ENCODE measurements at places on chromosomes 6 and 20.

GRCh38 chr6:33206027-33206863, 1.8 kb downstream of the HSD17B8 start:
- no peak for DNase-seq

DNA sequence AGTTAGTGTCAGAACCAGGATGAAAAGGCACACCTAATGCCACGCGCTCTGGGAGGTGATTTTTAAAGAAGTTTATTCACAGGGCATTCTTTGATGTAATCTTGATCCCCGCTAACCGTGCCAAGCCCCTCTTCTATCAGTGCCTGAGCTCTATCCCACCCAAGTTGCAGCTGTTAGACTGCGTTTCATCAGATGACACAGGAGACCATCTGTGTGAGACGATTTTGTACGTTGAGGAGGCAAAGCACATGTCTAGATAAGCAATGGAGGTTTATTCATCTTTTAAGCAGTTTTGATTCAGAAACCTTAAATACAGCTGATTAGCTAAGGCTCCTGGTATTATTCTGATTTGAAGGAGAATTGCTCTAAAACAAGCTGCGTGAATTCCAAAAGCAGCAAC, 18.6 kb downstream of the RNASET2 start:
- DNase-seq, result no peak

DNA sequence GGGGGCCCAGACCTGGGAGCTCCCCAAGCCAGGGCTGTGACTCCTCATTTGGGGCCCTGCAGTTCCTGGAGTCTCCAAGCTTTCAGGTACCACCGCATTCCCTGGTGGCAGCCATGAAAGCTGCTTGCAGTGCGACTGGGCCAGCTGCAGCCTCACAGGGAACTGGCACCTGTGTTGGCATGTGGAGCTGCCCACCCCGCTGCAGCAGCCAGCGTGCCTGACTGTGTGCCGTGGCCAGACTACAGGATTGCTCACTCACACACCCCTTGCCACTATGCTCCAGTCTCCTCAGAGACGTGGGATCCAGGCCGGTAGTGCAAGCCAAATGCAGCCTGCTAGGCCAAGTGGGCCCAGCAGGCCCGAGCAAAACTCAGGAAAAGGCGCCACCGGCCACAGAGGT, 450.7 kb downstream of the COL12A1 start:
- no peak for DNase-seq

- no peak for DNase-seq
Measured at GRCh38 chr20:24405810-24406209, 63.6 kb upstream of the SYNDIG1 start.

- DNase-seq, result no peak
Measured at GRCh38 chr20:37394543-37395409, 48.8 kb downstream of the SRC start.

DNA sequence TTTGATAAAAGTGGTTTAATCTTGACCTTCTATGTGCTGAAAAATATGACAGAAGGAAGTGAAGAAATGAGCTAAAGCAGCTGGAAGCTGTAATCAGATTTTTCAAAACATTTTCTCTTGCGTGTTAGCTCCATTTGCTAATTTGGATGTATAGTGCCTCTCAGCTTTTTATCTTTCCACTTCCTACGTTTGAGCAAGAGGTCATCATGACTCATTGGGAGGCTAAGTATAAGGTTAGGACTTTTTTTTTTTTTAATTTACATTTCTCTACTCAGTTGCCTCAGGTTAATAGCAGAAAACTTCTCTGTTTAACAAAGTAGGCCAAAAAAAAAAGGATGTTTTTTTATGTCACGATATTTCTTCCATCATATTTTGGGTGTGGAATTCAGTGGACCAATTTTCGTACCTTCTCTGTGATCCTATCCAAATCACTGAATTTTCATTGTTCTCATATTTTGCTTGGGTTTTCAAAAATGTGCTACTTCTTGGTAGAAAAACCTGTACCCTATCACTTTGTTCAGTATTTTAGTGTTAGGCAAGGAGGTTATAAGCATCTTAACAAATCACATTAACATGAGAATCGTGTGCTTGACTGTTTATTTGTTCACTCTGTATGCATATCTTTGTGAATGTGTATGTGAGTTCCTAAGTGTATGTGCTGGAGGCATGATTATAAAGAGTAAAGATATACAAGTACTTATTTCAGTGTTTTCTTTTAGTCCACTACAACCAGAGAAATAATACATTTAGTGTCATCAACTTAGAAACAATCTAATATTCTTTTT, 1028.3 kb upstream of the EYS start:
- no peak for DNase-seq

- no peak for DNase-seq
Measured at GRCh38 chr6:7727946-7728854, 2.3 kb downstream of the BMP6 start.

DNA sequence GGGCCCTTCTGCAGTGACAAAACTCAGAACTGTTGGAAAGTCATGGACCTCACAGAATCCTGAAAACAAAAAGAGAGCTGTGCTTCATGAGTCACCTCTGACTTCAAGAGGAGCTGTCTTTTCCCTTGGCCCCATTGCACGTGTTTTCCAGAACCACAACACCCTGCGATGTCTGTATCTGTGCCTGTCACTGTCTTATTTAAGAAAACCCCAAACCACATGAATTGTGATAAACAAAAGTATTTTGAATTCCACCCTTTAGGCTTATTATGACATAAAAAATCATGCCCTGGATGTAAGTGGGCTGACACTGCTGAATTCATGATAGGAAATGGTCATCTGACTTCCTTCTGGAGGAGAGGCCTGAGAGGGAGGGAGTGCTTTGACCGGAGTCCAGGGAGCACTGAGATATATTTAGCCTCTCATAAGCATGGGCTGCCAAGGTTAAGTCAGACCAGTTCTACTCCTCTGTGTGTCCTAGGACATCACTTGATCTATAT, 96.4 kb upstream of the DUSP22 start:
- DNase-seq, result no peak

GRCh38 chr6:168025831-168026710, 28.6 kb downstream of the KIF25 start:
- no peak for DNase-seq

DNA sequence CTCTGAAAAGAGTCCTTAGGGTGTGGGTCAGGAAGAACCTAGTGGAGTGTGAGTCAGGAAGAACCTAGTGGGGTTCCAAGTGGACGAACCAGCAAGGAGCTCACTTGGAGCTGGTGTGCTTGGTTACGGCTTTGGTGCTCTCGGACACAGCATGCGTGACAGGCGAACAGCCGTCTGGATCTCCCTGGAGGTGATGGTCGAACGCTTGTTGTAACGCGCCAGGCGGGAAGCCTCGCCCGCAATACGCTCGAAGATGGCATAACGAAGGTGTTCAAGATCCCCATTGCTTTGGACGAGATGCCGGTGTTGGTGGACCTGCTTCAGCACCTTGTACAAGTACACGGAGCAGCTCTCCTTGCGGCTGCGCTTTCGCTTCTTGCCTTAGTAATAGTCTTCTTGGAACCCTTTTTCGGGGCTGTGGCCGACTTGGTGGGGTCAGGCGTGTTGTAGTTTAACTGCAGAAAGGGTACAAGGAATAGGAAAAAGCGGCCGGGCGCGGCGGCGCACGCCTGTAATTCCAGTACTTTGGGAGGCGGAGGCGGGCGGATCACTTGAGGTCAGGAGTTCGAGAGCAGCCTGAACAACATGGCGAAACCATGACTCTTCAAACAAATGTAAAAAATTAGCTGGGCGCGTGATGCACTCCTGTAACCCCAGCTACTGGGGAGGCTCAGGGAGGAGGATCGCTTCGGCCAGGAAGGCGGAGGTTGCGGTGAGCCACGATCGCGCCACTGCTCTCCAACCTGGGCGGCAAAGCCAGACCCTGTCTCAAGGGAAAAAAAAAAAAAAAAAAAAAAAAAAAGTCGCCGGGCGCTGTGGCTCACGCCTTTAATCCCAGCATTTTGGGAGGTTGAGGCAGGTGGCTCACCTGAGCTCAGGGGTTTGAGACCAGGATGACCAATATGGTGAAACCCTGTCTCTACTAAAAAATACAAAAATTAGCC, 48.0 kb downstream of the OR2B2 start:
- no peak for DNase-seq

DNA sequence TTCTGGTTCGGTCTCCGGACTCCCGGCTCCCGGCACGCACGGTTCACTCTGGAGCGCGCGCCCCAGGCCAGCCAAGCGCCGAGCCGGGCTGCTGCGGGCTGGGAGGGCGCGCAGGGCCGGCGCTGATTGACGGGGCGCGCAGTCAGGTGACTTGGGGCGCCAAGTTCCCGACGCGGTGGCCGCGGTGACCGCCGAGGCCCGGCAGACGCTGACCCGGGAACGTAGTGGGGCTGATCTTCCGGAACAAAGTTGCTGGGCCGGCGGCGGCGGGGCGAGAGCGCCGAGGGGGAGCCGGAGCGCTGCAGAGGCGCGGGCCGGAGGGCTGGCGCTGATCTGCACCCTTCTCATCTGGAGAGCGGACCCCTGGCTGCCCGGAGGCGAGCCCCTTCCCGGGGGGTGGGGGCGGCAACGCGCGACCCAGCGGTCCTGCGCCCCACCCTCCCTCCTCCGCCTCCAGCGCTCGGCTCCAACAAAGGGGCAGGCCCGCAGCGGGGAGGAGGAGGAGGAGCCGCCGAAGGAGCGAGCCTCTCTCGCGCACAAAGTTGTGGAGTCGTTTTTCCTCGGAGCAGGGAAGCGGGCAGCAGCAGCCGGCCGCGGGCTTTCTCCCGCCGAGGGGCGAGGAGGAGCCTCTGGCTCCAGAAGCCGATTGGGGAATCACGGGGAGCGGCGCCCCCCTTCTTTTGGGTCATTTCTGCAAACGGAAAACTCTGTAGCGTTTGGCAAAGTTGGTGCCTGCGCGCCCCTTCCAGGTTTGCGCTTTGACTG, at the start of gene UTRN:
Gene UTRN, plus strand, starts transcription at position 553 of the 765 bp plus-strand sequence. CDS start 6,494 bp downstream, outside the sequence.
- DNase-seq, result no peak

DNA sequence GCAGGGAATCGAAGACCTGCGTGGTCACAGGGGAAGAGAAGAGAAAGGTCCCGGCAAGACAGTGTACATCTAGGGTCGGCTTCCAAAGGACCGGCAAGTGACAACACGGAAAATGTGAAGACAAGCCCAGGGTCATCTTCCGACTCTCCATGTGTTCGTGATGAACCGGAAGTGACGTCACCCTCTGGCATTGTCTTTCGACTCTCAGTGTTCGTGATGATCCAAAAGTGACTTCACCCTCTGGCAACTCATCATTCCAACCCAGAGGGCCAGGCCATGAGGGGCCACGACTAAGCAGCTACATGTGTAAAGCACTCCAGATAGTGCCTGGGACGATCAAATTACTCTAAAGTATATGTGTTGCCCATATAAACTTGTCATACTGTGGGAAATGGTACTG, 290.8 kb downstream of the THBS2 start:
- DNase-seq, result no peak

GRCh38 chr6:7475081-7475480, 66.4 kb upstream of the DSP start:
- DNase-seq, result no peak

DNA sequence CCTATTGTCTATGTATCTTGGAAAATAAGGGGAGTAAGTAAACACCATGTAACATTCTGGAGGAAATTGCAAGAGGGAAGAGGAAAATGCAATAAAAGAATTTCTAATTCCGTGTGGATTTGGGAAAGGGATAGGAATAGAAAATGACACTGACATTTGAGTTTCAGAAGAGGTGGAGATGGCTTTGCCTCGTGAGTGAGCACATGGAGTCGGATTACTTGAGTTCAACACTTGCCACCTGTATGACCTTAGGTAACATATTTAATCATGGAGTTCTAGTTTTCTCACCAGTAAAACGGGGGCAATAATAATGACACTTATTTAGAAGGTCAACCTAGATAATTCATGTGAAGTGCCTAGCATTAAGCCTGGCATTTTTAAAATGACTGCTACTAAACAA, 10.8 kb upstream of the PBOV1 start:
- DNase-seq, result no peak

DNA sequence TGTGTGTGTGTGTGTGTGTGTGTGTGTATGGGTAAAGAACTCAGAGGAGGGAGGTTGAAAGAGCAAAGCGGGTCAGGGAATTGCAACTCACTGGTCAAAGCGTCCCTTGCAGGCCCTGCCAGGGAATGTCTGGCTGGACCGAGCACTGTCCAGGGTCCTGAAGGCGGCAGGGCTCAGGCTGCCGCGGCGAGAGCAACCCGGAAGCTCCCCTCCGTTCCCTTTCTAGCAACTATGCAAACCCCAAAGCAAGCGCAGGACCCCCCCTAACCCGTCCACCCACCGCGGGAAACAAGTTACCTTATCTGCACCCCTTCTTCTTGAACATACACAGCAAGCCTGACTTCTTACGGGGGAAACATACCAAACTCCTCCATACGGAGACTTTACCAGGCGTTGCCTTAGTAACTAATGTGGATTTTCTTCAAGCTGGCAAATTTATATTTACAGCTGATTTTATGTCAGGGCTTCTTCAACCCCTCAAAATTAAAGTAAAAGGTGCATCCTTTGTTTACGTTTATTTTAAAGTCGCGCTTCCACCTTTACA, 538 bp upstream of the GRM1 start:
- no peak for DNase-seq

DNA sequence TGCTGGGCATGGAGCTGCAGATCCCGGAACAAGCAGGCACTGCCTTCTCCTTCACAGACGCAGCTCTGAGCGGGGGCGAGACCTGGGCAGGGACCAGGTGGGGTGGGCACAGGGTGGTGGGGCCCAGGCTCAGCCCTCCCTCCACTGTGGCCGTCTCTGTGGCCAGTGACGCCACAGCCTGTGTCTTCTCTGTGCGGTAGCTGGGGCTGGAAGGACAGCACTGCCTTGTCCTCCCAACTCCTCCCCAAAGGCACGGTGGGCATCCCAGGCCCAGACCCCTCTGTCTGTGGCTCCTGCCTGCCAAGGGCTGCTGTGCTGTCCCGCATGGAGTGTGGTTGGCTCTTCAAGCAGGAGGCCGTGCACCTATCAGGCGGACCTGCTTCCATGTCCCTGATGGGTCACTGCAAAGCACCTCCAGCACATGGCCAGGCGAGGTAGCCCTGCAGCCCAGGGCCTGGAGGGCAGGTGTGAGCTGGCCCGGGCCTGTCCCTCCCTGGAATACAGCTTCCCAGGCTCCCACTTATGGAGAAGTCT, 14.8 kb upstream of the TNFRSF6B start:
- DNase-seq, result no peak

GRCh38 chr20:19992996-19993908, 23.9 kb upstream of the NAA20 start:
- no peak for DNase-seq

GRCh38 chr20:44154521-44155001, 32.4 kb downstream of the JPH2 start:
- no peak for DNase-seq

- DNase-seq, result no peak
Measured at GRCh38 chr6:89680150-89680549, 41.6 kb upstream of the LYRM2 start.

- DNase-seq, result no peak
Measured at GRCh38 chr6:134117409-134117808, 65.0 kb upstream of the SLC2A12 start.

DNA sequence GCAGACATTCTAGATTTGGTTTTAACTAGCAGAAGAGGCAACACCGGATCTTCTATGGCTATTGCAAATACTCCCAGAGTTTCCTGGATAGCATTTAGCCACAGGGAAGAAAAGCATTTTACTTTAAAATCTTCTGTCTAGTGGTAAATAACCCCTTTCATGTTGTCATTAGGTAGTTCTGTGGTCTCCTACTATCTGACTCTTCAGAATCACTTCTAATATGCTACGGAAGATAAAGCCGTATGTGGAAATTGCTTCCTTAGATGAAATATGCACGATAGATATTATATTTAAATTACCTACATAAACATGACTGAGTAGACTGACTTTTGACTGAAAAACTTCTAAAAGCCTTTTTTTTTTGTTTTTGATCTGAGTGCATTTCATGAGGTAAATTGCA, 759 bp downstream of the CRISP3 start:
- DNase-seq, result no peak
